ENCODE measurements at places on chromosomes 11 and 22.

DNA sequence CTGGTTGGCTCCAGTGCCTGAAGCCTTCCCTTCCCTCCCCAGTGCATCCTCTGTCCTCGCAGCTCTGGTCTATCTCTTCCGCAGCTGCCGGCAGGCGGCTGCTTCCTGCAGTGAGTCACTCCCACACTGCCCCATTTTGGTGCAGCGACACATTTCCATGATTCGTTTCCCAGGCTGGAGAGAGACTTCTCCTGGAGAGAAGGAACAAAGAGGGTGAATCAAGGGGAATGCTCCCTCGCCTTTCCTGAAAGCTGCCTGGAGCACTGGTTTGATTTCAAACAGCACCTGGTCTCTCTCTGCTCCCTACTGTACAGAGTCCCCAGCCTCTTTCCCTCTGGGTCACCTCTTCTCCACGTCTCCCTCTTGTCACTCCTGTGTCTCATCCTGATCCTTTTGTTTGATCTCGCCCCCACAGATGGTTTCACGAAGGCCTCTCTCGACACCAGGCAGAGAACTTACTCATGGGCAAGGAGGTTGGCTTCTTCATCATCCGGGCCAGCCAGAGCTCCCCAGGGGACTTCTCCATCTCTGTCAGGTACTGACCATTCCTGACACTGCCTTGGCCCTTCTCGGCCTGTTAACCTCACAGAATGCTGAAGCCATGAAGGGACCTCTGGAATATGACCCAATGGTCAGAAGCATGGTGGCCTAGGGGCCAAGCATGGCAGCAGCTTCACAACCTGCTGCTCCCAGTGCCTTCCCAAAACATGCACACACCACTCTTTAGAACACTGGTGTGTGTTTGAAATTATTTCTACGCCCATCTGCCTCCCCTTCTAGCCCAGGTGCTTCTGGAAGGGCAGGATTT lies at the start of gene TMA7B:
Gene TMA7B (plus strand): TSS at position 758 of the 808 bp plus-strand sequence. CDS start 3,978 bp downstream, outside the sequence.
- DNase-seq, result no peak

DNA sequence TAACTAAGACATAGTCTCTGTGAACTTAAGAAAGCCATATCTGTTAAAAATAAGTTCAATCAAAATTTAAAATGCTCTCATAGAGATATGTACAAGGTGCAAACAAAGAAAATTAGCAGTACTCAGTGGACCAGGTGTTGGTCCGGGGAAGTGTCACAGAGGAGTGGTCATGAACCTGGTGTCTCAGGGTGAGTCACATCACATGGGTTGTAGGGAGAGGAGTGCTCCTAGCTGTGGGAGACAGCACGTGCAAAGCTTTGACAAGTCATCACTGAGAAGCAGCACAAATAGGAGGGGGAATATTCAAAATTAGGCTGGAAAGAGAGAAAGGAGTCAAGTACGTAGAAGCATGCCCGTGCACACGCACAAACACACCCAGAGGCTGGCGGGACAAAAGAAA lies 438.1 kb downstream of the NTM start:
- DNase-seq, result no peak

DNA sequence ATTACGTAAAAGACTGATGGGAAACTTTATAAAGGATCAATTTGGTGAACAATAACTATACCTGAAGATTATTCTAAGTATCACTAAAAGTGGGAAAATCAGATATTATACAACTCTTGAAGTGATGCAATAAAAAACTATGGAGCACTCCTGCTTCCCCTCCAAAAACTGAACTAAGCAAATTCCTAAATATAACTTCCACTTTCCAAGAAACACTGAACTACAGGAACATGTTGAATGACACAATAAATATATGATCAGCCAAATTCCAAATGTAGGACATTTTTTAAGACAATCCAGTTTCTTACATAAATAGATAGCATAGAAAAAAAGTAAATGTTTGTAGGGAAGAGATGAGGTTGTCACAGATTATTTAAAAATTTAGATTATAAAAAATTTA lies 102.1 kb upstream of the APOA1 start:
- no peak for DNase-seq

DNA sequence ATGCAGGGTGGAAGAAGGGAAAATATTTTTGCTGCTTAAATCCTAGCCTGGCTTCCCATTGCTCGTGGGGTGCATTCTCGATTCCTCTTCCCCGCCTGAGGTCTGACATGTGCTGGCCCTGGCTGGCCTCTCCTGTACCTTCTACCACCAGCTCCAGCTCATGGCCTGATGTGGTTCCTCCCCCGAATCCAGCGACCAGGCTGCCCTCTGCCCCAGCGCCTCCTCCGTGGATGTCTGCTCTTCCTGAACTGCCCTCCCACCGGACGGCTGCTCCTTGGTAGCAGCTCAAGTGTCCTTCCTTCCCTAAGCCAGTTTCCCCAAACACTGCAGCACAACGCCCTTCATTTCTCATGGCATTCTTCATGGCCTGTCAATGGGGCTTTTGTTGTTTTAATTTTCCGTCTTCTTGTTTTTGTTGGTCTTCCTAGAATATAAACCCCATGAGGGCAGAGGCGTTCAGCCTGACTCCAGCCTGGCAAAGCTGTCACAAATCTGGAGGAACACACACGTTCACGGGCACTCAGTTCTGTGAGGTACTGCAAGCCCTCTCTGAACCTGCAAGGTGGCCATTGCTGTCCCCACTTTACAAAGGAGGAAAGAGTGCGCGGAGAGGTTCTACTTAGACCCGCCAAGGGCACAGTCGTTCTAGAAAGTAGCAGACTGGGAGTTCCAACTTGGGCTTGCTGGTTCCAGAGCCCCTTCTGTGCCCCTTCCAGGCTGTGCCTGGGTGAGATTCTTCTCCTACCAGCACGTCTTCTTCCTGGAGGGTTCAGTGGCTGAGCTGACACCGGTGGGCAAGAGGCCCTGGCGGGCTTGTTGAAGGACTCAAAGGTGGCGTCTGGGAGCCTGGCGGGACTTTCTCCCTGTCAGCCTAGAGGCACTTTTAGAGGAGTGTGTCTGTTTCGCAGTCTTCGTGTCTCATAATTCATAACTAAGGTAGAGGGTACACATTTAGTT lies 953 bp upstream of the LRP5 start:
- no peak for DNase-seq

DNA sequence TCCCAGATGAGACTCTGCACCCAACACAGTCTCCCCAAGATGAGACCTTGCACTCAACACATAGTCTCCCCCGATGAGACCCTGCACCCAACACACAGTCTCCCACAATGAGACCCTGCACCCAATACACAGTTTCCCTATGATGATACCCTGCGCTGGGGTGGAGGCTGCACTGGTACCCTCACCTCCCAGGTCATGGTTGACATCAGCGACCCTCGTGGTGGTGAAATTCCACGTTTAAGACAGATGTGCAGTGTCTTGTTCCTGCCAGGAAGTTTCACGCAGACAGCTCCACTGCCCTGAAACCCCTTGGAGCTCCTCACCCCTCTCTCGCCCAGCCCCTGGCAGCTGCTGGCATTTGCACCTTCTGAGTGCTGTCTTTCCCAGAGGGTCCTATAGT lies 9.5 kb downstream of the MUC5AC start:
- DNase-seq, result no peak

- no peak for DNase-seq
Measured at GRCh38 chr22:38783095-38783615, 10.8 kb downstream of the DNAL4 start.

DNA sequence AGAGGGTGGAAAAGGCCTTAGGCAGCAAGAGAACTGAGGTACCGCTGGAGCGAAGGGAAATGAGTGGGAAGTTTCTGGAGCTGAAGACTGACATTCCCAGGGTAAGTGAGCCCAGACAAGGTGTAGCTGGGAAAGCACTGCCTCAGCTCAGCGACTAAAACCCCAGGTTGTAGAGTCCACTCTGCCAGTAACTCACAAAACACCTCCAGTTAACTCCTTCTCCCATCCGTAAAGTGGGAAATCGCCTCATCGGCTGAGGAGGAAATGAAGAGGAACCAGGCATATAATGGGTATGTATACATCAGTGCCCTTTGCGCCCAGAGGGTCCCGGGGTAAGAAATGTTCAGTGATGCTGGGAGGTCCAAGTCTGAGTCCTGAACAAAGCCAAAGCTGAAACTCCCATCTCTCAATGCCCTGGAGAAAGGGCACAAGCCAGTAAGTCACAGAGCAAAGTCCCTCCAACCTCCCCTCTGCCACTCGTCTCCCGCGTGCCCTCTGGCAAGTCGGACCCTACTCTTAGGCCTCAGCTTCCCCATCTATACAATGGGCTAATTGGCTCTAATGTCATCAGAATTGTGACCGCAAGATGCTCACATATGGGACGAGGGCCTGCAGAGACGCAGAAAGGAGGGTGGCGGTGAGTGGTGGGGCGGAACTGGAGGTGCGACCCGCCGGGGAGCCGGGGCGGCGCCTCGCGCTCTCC lies 588 bp downstream of the VPS37C start:
- DNase-seq, result no peak

- DNase-seq, result no peak
Measured at GRCh38 chr22:46240506-46240905, 9.6 kb downstream of the CDPF1 start.

DNA sequence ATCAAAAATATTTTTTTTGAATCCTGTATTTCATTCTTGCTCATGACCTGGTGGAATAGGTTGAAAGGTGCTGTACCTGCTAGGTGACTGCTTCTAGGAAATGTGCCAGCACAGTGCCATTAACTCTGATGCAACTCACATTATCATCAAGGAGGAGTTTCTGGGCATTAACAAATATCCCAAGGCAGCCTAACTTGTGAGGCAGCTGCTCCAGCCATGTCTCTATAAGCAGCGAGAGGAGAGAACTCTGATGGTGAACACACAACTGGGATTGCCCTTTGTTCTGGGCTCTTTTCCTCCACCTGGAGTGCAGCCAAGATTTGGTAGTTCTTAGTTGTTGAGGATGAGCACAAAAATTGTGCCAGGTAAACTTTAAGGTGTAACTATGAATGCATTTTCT lies 25.6 kb downstream of the HEPHL1 start:
- DNase-seq, result no peak

DNA sequence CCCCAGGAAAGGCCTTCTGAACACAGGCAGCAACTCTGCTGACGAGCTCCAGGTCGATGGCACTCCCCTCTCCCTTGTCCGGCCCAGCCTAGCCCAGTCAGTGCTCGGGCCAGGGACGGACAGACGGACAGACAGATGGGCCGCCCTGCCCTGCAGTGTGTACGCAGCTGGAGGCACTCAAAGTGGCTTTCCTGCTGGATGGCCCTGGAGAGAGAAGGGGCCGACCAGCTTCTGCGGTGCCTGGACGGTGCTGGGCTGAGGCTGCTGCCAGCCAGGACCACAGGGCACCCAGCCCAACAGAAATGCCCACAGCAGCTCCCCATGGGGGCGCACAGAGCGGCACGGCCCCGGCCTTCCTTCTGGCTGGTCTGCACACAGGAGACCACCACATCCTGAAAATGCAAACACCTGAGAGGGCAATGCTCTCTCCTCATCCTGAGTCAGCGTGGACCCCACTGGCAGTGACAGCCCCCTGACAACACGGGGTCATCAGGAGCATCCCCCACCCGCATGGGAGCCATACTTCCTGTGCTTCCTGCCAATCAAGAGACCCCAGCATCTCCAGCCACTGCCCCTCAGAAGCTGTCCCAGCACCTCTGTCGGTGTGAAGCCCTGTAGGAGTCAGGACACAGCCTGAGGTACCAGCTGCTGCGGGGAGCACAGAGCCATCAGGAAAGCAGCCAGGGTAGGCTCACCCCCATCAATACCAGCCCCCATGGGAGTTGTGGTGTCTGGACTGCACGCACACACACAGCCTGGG lies 692 bp upstream of the MOB2 start:
- DNase-seq, result no peak

DNA sequence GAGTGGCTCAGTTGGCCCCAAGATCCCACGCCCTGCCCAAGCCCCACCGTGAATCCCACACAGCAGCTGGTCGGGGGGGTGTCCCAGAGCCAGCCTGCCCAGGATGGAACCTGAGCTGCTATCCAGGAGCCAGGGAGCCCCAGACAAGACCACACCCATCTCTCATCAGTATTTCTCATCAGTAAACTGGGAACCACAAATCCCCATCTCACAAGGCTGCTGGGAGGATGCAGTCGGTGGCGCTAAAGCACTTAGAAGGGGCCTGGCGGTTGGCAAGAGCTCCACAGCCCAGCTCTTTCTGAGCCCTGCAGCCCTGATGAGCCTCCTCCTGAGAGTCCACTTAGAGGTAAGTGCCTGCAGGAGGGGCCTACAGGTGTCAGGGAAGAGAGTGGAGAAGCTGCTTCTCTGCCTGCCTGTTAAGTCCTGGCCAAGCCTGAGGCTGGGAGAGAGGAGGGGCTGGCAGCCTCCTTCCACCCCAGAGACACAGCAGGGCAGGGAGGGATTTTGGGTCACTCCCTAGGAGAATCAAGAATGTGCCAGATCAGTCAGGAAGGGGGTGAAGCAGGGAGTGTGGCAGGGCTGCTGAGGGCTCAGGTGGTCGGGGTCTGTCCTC lies 6.1 kb downstream of the FADS3 start:
- DNase-seq, result no peak

DNA sequence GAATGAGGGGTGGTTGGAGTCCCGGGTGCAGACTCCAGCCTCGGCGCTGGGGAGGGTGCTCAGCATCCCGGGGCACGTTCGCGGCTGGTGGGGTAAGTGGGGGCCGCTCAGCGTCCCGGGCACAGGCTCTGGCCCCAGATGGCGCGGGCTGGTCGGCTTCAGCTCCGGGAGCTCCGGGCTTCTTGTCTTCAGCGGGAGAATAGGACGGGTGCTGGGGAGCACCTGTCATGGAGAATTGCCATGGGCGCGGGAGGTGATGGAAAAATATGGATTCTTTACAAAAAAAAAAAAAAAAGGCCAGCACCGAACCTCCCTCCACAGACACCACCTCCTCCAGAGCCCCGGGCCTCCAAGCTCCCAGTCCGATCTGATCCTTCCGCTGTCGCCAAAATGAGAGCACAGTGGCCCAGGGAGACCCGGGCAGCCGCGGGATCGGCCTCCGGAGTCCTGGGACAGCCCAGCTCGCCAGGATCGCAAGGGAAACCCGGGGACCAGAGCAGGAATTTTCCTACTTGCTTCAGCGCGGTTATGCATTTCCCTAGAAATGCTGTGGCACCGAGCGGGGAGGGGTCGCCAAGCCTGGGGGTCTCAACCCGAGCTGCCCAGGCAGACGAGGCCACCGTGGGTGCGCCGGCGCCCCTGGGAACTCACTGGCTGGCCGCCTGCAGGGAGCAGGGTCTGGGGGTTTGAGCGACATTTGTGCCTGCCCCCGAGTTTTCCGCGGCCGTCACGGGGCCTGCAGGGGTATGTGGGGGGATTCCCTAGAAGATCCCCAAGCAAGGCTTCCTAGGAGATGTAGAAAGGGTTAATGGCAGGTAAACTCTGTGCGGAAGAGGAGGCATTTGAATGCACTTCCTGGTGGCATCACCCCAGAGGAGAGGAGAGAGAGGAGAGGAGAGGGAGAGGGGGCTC lies 1336.9 kb downstream of the BRD1 start:
- DNase-seq, result no peak

GRCh38 chr11:13949876-13950275 lies 12.6 kb upstream of the SPON1 start:
- no peak for DNase-seq

- DNase-seq, result no peak
Measured at GRCh38 chr11:816433-816779, 2.3 kb upstream of the PNPLA2 start.
